ENCODE measurements at places on chromosomes 1 and 21.

- DNase-seq, result no peak
Observed at GRCh38 chr1:29398431-29398830, 162.1 kb downstream of the PTPRU start.

- no peak for DNase-seq
Observed at GRCh38 chr1:119323216-119323982, 45.2 kb upstream of the HAO2 start.

DNA sequence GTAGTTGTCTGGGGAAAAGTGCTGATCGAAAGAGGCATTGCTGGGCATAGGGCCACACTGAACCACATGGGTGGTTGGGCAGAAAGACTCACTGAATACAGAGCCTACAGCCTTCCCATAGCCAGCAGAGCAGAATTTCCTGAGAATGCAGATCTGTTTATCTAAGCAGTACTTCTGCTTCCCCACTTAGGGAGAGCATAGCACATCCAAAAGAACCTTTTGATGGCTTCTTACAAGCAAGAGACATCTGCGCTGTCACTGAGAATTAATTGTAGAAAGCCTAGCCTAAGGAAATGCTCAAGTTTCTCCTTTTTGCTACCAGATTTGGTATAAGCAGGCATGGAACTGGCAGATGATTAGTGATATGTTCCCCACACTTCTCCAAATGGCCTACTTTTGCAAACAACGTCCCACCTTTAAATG is 13.0 kb upstream of the KLHDC8A start:
- DNase-seq, result no peak

DNA sequence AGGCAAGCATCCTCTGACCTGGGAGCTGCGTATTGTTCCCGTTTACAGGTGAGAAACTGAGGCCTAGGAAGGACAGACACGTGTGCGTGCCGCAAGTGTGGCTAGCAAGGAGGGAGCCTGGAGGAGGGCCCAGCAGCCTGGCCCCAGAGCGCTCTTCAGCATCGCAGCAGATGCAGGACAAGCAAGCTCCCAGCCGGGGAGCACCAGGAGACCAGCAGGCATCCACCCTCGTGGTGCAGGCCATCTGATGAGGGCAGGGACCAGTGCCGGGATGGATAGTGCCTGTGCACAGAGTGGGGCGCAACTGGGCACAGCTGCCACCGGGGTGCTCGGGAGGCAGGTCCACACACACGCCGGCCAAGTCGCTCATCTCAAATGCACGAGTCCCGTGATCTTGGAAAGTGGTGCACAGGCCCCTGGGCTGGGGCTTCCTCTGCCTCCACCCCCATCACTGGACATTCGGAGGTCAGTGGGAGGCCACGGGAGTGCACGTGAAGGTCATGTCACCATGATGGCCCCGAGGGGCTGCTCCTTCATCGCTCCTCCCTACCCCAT is 55.1 kb downstream of the COL18A1 start:
- peak; percentile 24 for DNase-seq

GRCh38 chr1:183942933-183943693 is 94.4 kb downstream of the COLGALT2 start:
- peak; percentile 99 for DNase-seq

Data from mesenchymal stem cell (in vitro differentiated cells and primary cell).